ENCODE measurements at places on chromosomes 16 and 17.

DNA sequence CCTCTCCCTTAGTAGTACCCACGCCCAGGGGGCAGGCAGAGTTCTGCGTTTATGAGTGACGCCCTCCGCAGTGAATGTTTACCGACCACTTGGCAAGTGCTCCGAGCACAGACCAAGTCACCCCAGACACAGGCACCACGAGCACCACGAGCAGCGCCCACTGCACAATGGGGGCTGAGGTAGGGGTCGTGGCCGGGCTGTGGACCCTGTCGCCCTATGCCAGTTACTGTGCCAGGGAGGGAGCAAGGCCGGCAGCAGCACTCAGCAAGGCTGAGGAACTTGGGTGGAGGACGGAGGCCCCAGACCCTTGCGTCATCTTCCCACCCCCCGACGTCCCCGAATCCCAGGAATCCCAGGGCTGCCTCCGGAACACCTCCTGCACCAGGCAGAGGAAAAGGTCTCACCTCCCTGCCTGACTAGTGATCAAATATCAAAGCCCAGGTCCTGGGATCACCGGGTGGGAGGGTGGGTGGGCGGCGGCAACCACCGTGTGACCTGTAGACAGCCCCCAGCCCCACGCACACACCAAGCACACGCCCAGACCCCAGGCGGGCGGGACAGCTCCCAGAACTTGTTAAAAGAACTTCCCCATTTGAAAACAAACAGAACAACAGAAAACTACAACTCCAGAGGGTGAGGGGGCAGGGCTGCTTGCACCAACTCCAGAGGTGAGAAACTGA is 5.4 kb downstream of the VASN start:
- DNase-seq = peak; percentile 64

DNA sequence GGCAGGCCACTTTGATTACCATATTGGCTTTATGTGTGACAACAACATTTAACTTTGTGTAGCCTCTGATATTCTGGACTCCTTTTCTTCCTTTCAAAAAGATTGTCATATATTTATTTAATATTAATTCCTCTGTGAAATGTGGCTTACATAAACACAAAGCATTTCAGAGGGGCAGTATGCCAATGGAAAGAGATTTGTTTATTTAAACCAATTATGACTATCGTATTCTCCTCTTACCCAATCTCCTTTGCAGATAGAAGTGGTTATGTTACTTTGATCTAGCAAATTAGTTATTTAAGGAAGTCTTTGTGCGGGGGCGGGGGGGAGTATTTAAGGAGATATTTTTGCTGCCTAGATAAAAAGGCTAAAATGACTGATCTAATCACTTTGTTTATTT is 573.7 kb upstream of the KIF2B start:
- DNase-seq = no peak

- DNase-seq = peak; percentile 56
Observed at GRCh38 chr17:27379888-27380533, 76.2 kb upstream of the KSR1 start.

DNA sequence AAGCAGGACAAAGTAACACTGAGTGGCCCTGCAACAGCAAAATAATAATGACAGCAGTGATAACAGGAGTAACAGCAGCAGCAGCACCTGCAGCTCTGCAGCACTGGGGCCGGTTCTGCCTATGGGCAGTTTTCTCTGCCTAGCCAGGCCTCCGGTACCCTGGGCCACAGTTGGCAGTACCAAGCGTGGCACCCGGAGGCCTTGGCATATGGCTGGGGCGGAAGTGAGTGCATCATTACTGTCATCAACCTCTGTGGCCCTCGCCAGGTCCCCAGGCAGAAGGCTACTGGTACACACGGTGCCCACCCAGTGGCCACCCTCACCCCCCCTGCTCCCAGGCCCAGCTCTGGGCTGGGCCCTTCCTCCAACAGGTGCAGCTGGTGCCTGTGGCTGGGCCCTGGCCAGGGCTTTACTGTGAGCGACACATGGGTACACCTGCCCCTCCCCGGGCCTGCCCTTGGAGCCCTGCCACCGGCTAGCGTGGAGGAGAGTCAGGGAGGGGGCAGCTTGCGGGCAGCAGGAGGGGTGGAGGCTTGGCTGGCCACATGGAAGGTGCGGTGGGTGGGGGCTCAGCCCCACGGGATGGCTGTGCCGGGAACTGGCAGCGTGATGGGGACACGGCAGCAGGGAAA is 3.0 kb downstream of the KCNJ12 start:
- DNase-seq = no peak

DNA sequence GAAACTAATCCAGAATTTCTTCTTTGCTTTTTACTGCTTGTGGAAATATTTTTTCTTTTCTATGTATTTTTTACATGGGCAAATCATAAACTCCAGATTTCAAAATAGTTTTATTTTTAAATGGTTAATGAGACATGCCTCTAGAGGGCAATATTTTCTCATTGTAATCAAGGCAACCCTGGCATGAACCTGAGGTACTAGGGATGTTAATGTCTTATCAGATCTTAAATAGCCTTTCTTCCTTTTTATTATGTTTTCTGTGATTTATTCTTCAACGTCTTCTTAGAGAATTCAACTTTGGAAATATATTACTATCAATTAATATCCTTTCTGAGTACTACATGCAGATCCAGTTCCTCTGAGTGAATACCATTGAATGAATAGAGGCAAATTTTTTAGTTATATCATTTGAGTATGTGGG is 324.7 kb downstream of the BCAS3 start:
- no peak for DNase-seq

DNA sequence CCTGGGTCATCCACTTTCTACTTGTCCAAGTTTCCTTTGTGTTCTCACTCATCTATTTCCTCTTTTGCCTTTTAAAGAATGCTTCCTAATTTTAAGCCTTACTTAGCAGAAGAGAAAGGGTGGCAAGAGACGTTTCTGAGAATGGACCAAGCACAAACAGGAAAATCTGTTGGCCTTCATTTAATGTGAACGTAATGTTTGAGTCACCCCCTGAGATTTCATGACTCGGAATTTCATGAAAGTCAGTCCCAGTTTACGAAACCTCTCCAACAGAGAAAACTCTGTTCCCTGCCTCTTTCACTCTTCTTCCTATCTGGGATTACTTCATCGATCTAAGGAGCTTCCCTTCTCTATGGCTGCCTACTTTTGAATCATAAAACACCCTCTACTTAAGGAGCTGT is at the start of gene CD300E:
CD300E (minus strand) TSS at position 46 of the 401 bp plus-strand sequence. CDS start 117 bp downstream, outside the sequence.
- no peak for DNase-seq

DNA sequence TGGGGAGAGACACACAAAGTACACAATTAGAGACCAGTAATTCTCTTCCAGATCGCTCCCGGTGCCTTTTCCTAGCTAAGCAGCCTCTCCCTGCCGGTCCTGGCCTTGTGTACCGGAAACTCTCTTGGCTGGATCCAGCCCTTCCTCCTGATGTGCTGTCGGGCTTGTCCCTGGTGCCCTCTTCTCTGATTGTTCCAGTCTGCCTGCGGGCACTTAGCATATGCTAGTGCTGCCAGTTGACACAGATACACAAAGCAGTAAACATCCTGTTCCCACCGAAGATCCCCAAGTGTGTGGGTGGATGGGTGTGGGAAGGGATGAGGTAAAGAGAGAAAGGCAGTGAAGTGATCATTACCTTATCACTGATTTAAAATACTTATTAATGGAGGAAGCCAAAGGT is 9.7 kb downstream of the HS3ST3B1 start:
- DNase-seq = no peak

- DNase-seq = no peak
Observed at GRCh38 chr17:50087912-50088405, 7.2 kb upstream of the PDK2 start.

DNA sequence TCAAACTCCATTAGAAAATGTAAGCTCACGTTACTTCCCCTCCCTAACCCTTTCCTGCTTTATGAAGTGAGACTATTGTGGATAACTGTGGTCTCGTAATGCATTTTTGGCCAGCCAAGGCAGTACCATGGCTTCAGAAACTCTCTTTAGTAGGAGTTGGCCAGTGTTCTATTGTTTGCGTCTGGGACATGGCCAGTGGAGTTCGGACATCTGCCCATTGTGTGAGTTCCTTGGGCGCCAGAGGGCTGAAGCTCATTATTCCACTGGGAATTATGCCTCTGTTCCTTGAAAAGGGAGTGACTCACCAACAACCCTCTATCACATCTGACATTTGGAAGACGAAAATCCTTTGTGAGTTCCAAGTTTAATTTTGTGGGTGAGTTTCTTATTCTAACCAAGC is 319.5 kb upstream of the SOX9 start:
- no peak for DNase-seq

GRCh38 chr16:16095646-16096045 is 127.6 kb downstream of the ABCC6 start:
- DNase-seq = no peak

DNA sequence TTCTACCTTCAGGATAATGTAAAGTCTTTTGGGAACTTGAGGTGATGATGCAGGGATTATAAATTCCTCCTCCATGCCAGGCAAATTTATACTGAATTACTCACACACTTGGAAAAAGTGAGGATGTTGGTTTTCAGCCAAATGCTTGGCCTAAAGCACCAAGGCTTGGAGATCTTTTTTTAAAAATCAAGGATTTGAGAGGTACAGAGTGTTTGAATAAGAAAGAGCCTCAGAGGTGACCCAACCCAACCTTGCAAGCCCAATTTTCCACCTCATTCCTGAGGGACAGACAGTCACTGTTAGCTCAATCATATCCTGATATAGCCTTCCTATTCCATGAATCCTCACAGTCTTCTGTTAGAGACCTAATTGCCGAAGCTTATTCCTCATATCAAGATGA is 14.0 kb downstream of the GRIN2A start:
- DNase-seq = no peak

- no peak for DNase-seq
Observed at GRCh38 chr16:56947604-56947995, 14.2 kb upstream of the CETP start.

- peak; percentile 79 for DNase-seq
Observed at GRCh38 chr16:84924331-84925091, 86.8 kb downstream of the ZDHHC7 start.

- no peak for DNase-seq
Observed at GRCh38 chr17:45394091-45394490, 38.6 kb downstream of the ARHGAP27 start.

DNA sequence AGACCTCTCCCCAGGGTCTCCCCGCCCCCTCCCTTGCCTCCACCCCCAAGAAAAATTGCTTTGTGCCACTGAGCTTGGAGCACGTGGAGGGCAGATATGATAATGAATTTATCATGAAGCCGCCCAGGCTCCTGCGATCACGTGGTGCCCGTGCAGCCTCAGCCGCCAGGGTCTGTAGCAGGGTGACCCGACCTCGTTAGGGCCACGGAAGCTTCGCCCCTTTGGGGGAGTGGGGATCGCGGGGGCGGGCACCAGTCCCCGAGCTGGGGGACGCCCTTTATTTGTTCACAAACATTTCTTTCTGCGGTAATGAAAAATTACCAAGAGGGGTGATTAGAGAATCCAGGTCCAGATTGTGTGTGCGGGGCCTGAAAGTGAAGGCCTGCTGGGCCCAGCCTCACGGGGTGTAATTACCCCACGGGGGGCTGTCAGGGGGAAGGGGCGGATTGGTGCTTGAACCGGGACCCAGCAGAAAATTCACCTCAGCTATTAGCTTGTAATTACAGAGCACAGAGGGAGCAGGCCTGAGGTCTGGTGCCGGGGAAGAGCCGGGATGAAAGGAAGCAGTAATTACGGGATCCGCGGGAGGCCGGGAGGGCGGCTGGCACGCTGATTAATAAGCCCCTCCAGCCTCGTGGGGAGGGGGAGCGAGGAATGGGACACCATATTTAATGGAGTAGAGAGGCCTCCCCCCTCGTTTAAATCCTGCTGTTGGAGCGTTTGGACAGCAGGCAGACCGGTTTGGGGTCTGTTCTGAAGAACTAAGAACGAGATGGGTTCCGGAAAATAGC is 13.3 kb downstream of the GSE1 start:
- no peak for DNase-seq

DNA sequence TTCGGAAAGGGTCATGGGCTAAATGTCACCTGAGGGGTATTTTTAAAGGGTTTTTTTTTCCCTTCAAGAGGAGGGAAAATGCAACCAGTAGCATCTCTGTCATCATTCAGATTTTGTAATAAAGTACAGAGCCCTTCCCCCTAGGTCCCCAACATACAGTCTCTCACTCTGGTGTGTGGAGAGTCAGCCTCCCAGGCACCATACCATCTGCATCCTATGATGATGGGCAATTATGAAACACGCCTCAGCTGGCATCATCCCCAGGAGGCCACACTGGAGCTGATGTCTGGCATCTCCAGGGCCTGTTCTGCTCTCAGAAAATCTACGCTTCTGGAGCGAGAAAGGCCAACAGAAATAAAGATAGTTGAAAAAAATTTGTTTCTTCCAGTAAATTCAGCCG is 32.0 kb downstream of the TBX4 start:
- DNase-seq = no peak

DNA sequence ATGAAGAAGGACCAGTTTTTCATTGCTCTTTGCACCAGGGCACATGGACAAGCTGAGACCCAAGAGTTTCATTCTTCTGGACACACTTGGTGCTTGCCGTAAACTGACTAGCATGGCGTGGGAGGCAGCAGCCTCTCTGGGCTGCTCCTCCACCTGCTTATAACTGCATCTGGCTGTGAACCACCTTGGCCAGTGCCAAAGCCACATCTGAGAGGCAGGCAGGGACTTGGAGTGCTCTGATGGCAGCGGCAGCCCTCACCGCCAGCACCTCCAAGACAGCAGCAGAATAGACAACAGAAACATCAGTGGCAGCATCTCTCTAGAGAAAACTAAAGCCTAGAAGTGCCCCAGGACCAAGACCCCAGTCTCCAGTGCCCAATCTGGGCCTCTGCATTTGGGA is 4.7 kb downstream of the KRT37 start:
- DNase-seq = no peak

DNA sequence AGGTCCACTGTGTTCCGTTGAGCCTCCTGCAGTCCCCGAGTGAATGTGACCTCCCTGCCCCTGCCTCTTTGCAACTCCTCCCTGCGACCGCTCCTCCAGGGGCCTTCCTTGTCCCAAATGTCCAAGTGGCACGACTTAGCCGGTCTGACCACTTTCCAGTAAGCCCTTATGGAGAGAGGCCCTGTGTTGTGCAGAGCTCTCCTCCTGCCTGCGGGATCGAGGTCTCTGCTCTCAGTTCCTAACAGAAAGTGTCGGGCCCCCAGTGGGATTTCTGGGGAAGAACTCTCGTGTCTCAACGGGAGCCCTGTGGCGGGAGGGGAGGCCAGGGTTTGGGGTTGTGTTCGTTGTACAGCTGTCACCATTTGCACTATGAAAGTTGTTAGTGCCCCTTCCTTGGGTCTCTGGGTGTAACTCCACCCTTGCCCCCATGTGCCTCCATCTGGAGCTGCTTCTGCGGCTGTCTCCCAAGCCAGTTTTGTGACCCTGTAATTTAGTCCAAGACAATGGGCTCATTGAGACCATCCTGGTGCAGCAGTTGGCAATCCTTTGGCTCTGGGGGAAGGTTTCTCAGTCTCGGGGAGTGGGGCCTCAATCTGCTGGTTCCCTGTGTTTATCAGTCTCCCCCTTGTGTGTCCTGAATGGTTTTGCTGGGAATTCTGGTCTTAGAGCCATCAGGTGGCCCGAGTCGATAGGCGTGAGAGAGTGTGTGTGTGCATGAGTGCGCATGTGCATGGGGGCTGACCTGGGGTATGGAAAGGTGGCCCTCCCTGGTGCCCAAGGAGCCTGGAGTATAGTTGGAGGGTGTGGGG is 234.5 kb downstream of the SEC14L1 start:
- no peak for DNase-seq

GRCh38 chr17:1227917-1228780 is 42.1 kb upstream of the BHLHA9 start:
- peak; percentile 35 for DNase-seq

All from ovary (tissue), 10 donors.